ENCODE measurements at places on chromosomes 7 and 10.
A peak's percentile ranks its signal among the peaks of the same experiment; 100 is the strongest.

DNA sequence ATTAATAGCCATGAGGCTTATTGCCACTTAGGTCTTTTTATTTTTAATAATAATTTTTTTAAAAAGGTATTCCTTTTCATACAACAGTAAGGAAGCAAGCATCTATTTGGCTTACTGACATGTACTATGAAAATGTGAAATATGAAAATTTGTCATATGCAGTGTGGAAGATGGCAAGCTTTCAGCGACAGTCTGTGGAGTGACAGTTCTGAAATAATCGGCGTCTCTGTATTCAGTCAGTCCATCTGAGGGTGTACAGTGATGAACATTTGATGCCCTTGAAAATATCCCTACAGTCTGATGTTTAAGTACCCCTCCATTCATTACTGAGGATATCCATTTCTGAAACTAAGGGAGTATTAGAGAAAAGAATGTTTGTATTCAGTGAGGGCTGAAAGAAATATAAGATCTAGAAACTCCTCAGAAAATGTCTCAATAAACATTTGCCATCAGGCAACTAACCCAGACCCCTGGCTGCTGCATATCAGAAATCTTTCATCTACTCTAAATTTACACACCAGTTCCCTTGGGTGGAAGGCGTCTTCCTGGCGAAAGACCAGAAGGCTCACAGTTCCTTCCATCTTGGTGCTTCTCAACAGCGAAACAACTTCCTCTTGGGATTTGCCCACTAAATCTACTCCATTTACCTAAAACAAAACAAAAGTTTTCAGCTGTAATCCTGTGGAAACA is 440.6 kb downstream of the PARD3 start:
- DNase-seq, result peak; percentile 56

- DNase-seq, result no peak
Observed at GRCh38 chr10:63205421-63205820, 72.3 kb downstream of the NRBF2 start.

DNA sequence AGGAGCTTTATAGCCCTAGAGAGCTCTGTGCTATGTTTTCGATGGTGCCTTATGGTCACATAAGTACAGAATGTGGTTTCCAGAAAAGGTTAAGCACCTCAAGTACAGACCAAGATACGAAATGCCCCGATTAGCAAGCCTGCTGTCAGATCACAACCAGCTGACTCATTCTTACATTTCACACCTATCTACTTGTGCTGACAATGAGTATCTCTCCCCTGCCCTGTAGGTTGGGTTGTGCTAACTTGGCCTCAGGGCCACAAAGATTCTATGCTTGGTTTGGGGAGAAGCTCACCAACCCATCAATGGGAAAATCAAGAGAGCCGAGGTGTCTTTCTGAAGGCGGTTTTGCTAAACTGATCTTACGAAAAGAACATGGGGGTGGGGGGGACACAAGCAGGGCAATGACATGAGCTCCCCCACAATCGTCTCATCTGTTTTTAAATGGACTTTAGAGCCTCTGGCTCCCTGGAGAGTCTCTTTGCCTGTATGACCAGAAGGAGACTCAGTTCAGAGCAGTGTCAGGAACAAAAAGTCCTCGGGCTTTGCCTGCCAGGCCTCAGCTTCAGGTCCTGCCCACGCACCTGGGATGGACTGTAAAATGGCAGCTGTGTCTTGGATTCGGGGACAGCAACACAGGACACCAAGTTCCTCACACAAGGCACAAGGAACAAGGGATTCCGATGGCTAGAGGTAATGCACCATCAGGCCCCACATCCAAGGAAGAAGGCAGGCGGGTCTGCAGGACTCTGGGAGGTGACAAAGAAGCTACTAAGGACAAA is 55.1 kb downstream of the FAM53B start:
- DNase-seq, result no peak

DNA sequence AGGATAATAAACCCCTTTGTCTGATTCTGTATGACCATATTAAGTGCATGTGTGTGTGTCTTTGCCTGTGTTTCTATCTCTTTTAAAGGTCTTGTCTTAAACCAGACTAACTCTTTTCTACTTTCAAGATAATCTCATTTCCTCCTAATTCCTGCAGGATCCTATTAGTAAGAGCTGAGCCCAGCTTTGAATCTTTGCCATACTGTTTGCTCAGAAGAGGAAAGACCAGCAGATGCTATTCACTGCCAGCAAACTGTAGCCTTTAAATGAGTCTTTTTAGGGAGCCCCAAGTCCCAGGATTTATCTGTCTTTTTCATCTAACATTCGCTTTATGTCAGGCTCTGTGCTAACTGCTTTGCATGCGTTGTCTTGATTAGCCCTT is 2.9 kb downstream of the GPR158 start:
- no peak for DNase-seq

DNA sequence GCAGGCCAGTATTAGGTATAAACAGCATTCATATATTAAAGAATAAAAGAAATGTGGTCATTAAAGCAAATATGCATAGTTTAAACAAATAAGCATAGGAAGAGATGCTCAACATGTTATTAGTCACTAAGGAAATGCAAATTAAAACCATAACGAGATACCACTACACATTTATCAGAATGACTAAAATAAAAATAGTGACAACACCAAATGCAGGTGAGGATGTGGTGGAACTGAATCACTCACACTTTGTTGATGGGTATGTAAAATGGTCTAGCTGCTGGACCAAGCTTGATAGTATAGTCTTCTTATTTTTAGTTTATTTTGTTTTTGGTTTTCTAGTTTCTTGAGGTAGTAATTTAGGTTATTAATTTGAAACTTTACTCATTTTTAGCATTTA is 242.9 kb downstream of the HGF start:
- DNase-seq, result no peak

DNA sequence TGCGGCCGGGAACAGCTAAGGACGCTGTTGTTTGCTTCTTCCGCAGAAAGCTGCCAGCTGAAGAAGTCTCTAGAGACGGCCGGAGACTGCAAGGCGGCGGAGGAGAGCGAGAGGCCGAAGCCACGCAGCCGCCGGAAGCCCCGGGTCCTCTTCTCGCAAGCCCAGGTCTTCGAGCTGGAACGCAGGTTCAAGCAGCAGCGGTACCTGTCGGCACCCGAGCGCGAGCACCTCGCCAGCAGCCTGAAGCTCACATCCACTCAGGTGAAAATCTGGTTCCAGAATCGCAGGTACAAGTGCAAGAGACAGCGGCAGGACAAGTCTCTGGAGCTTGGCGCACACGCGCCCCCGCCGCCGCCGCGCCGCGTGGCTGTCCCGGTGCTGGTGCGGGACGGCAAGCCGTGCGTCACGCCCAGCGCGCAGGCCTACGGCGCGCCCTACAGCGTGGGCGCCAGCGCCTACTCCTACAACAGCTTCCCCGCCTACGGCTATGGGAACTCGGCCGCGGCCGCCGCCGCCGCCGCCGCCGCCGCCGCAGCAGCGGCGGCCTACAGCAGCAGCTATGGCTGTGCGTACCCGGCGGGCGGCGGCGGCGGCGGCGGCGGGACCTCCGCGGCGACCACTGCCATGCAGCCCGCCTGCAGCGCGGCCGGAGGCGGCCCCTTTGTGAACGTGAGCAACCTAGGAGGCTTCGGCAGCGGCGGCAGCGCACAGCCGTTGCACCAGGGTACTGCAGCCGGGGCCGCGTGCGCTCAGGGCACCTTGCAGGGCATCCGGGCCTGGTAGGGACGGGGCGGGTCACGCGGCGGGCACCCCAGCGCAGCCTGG is 2.4 kb downstream of the NKX2-3 start:
- peak; percentile 76 for DNase-seq

- DNase-seq, result no peak
Observed at GRCh38 chr10:3574451-3574850, 210.6 kb downstream of the KLF6 start.

- DNase-seq, result no peak
Observed at GRCh38 chr10:37439826-37440225, 314.4 kb downstream of the ANKRD30A start.

- DNase-seq, result no peak
Observed at GRCh38 chr10:104447331-104447730, 93.7 kb downstream of the CFAP58 start.

DNA sequence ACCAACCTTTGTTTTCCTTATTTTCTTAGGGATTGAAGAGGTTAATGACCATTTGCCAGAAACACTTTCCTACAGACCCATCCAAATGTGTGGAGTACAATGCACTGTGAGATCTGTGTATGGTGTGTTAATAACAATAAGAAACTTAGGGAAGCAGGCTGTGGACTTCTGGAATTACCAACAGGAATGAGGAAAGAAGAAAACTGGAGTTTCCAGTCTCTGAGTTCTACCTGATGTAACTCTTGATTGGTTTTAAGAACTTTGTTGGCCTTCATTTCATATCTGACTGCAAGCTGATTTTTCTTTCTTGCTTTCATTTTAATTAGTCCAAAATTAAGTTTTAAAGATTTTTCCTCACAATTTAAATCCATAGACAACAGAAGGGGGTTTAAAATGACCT is 43.5 kb downstream of the PRPF18 start:
- no peak for DNase-seq

DNA sequence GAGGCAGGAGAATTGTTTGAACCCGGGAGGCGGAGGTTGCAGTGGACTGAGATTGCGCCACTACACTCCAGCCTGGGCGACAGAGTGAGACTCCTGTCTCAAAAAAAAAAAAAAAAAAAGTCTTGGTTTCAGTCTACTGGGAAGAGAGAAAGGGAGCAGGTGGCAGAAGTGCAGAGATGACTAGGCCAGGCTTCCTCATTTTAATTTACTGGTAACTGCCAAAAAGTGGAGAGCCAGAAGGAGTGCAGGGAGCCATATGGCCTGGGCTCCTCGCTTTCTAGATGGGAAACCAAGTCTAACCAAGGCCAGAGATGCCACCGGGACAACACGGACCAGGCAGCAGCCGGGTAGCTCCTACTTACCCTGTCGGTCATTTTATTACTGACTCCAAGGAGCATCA is 12.2 kb downstream of the SEPHS1 start:
- no peak for DNase-seq

GRCh38 chr7:7688956-7689355 is 29.5 kb downstream of the RPA3 start:
- no peak for DNase-seq

GRCh38 chr10:4647109-4647785 is 178.8 kb upstream of the AKR1E2 start:
- no peak for DNase-seq

DNA sequence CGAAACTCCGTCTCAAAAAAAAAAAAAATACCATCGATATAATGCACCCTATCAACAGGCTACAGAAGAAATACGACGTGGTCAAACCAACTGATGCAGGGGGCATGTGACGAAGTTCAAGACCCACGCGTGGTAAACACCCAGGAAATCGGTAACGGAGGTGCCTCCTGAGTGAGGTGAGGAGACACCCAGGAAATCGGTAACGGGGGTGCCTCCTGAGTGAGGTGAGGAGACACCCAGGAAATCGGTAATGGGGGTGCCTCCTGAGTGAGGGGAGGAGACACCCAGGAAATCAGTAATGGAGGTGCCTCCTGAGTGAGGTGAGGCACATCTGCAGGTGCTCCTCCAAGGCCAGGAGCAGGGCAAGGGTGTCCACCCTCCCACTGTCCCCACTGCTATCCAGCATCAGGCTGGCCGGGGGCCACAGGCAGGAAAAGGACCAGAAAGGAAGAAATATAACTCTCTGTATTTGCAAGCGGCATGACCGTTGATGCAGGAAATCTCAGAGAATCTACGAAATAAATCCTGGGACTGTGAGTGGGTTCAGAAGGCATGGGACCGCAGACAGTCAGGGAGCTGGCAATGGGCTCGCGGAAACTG is 10.7 kb upstream of the GPR146 start:
- DNase-seq, result no peak

DNA sequence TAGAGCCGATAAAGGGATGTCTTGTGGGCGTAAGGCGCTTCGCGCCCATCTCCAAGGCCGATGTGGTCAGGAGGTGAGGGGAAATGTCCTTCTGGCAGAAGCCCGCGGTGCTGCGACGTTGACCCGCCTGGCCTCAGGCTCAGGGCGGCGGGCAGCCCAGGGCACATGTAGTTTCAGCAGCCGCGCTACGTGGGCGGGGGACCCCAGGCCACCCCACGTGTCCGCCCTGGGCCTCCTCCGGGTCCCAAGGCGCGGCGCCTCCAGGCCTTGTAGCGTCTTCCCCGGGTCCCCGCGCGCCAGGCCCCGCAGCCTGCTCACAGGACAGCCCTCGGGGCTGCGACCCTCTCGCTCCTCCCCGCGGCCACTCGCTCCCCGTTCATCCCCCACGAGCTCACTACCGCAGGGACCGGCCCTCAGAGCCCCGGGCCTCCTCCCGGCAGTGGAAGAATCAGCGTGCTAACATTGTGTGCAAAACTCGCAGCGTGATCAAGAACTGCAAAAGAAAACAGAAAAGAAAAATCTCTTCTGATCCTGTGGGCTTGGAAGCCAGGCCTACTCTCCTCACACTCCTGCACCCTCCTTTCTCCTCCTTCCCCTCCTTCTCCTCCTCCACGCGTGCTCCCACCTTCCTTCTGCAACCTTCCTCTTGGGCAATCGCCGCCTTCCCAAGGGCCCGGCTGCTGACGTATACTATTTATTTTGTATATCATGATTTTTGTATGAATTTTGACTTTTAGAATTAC is 4.4 kb upstream of the TBX20 start:
- DNase-seq, result peak; percentile 41

GRCh38 chr7:42876182-42877068 is 35.4 kb downstream of the C7orf25 start:
- peak; percentile 79 for DNase-seq

DNA sequence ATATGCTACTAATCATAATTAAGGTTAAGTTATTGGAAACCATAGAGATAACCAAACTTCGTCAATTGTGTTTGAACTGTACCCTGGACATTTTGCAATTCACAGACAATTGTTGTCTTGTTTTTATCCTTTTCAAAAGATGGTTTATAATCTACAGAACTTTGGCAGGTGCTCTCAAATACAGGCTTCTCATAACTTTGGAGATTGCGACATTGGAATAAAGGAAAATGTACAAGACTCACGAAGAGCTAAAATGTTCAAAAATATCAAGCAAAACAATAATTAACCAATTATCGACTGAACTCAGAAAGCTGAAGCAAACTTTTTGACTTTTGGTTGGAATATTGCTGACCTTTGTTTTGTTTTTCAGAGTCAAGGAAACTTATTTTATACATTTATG is 88.4 kb upstream of the GPR22 start:
- DNase-seq, result no peak

- DNase-seq, result no peak
Observed at GRCh38 chr10:61071580-61071979, 127.6 kb upstream of the RHOBTB1 start.

GRCh38 chr10:123781956-123782500 is 109.6 kb downstream of the CPXM2 start:
- DNase-seq, result no peak

- DNase-seq, result no peak
Observed at GRCh38 chr10:119538632-119539358, 3.7 kb downstream of the RGS10 start.

GRCh38 chr10:96588616-96589419 is 2.0 kb upstream of the TM9SF3 start:
- no peak for DNase-seq

Data from eye (tissue), 1 donor.